ENCODE measurements at places on chromosomes 6 and 20.

- DNase-seq: no peak
Observed at GRCh38 chr6:151498327-151498726, 4.5 kb downstream of the CCDC170 start.

GRCh38 chr6:53845280-53846195 is 50.7 kb downstream of the LRRC1 start:
- no peak for DNase-seq

DNA sequence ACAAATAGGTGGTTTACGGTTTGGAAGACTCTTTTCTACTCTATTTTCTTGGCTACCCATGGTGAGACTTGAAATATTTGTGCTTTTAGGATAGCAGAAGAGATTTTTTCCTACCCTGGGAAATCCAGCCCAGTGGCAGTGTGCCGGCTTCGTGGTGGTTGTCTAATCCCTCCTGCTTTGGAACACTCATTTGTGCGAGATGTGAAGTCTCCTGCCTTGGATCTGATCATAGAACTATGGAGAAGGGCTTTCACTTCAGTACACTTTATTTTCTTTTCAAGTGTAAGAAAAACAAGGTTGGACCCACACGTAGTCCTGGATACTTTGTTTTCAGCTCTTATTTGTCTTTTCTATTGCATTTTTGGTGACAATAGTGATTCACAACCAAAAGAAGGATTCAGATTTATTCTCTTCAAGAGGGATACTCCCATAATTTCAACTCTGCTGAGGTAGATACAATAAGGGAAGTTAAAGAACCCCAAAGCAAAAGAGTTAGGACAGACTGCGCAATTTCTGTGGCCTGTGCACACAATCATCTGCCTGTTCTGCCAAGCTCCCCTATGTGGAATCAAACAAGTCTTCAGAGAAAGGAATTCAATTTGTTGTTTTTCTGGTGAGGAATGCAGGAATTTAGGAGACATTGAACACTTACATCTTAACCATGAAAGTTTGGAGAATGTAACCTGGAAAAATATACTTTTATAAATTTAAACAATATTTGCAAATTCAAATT is 413.2 kb downstream of the GJA1 start:
- DNase-seq: no peak

DNA sequence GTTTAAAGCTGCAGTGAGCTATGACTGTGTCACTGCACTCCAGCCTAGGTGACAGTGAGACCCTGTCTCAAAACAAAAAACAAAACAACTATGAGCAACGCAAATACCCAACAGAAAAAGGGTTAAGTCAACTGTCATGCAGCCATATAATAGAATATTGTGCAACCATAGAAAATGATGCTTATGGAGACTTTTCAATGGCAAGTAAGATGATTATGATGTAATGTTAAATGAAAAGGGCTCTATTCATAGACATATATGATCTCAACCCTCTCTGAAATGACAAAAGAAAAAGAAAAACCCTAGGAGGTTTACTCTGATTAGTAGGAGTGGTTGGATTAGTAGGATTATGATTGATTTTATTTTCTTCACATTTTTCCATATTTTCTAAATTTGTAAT is 41.3 kb upstream of the TBC1D7 start:
- no peak for DNase-seq

- no peak for DNase-seq
Observed at GRCh38 chr20:998231-998830, 3.8 kb downstream of the RSPO4 start.

DNA sequence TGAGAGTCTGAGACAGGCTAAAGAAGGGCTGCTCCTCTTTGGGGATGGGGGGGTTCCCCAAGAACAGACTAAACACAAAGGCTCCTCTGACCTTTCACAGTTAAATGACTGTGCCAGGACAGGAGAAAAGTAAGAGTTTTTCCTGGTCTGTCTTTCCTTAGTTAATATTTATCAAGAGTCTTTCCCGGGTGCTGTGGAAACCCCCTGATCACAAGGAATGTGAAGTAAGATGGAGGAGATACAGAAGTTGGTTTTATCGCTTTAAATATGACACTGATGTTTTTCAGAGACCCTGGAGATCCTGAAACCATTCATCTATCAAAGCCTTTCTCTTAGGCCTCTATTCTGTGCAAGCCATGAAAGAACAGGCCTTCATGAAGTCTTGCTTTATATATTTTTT is 105.8 kb downstream of the RNF144B start:
- no peak for DNase-seq

- DNase-seq: peak; percentile 62
Observed at GRCh38 chr6:111260570-111261298, 173.4 kb downstream of the SLC16A10 start.

GRCh38 chr6:43621078-43621835 is 7.8 kb downstream of the GTPBP2 start:
- DNase-seq: no peak

- DNase-seq: no peak
Observed at GRCh38 chr20:34663213-34663943, 13.5 kb downstream of the PIGU start.

- DNase-seq: no peak
Observed at GRCh38 chr6:3340894-3341293, 82.1 kb downstream of the PSMG4 start.

GRCh38 chr6:41670703-41671360 is 32.6 kb downstream of the MDFI start:
- DNase-seq: no peak

DNA sequence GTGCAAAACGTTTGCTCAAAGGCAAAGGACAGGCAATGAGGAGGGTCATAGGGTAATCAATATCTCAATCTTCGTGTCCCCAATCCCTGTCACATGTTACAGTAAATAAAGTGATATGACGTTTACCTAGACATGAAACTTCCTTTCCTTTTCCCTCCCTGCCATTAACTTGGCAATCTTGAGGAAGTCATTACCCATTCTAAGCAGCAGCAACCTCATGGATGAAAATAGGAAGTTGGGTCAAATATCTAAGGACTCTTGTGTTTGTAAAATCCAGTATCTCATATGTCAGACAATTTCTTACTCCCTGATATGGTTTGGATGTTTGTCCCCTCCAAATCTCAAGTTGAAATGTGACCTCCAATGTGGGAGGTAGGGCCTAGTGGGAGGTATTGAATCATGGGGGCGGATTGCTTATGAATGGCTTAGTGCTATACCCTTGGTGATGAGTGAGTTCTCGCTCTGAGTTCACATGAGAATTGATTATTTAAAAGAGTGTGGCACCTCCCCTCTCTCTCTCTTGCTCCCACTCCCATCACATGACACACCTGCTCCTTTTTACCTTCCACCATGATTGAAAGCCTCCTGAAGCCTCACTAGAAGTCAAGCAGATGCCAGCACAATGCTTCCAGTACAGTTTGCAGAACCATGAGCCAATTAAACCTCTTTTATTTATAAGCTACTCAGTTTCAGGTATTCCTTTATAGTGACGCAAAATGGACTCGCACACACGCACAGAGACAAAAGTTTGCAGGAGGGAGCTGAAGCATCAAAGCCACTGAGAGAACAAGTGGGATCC is 545.9 kb upstream of the JARID2 start:
- no peak for DNase-seq

DNA sequence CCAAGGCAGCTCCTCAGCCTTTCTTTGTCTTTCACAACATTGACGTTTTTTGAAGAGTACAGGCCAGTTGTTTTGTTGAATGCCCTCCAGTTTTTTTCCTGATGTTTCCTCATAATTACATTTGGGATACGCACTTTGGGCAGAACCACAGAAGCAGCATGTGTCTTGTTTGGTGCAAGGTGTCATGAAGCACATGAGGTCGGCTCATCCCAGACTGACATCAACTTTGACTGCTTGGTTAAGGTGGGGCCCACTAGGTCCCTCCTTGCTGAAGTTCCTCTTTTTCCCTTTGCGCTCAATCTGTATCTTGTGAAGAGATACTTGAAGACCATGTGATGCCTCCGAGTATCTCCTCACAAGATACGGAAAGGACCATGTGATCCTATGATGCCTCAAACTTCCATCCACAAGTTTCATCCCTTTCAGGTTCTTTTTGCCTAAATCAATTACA is 10.5 kb downstream of the SNAI1 start:
- no peak for DNase-seq

- DNase-seq: no peak
Observed at GRCh38 chr20:4050203-4050980, 35.0 kb upstream of the RNF24 start.

DNA sequence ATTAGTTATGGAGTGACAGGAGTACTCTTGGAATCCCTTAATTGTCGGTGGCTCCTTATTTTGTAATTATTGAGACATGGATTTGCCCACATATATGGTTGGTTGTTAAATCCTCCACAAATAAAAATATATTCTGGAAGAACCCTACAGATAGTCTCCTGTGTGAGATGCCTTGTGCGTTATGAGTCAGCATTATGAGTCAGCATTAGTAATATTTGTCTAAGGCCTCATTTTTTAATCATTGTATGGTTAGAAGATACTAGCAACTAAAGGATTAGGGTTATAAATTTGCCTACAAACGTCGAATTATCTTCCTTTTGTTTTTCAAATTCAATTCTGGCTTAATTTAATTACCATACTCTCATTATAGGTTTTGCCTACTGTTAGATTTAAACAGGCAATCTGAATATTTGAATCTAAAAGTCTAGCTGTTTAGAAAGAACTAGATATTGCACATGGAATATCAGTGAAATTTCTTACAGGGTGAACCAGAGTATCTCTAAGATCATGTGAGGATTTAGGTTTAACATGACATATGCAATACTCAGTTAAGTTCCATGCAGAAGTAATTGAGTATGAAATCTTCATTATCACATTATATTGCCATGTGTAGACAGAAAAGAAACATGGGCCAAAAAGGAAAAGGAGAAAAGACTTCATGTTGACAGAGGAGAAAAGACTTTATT is 5.9 kb downstream of the C6orf58 start:
- DNase-seq: no peak

- DNase-seq: no peak
Observed at GRCh38 chr6:155400654-155400965, 55.0 kb downstream of the NOX3 start.

DNA sequence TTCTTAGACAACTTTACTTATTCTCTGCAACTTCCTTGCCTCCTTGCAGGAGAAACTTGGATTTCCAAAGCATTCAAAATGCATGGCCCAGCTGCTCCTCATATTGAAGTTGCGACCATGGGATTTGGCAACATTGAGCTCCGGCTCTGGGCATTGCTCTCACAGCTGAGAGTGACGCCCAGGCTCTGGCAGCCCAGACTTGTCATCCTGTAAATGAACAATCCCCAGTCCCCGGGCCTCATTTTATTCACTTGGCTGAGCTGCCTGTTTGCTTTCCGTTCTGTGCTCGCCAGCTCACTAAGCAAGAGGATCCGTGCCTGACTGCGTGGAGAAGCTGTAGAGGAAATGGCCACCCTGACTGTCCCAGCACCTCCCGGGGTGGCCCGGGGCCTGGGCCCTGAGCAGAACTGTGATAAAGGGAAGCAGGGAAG is 119.5 kb upstream of the CD93 start:
- DNase-seq: no peak

- DNase-seq: no peak
Observed at GRCh38 chr20:24488064-24488799, 18.8 kb downstream of the SYNDIG1 start.

DNA sequence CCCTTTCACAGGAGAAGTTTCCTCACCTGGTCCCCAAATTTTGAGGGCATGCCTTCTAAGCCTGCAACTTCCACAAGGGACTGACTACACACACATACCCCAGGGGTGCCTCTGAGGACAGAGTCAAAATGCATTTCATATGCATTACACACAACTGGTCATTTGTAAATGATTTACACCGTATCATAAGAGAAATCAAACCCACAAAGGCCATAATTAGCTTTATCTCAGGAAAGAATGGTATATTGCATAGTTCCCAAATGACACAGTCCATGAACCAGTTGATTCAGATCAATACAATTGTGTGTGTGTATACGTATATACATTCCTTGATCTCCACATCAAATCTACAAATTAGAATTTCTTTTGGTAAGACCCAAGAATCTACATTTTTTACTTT is 203.3 kb upstream of the PRDM1 start:
- no peak for DNase-seq

All from osteoblast (primary cell).